ENCODE measurements at places on chromosomes 7 and 10.

DNA sequence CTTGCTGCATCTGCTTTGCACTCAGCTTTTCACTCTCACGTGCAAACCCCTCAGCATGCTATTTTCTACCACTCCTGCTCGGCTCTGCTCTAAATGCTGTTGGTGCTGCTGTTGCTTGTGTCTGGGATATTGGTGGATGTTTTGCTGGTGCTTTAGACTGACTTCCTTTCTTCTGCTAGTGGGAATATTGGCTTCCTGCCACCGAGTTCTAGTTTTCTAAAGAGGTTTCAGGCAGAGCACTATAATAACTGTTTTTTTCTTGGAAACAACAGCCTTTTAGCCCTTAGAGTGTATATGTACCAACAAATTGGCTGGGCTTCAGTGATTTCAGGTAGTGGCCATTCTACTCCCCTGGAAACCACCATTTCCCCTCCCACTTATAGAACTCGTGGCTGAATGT is 27.8 kb downstream of the TMEM236 start:
- no peak for DNase-seq

DNA sequence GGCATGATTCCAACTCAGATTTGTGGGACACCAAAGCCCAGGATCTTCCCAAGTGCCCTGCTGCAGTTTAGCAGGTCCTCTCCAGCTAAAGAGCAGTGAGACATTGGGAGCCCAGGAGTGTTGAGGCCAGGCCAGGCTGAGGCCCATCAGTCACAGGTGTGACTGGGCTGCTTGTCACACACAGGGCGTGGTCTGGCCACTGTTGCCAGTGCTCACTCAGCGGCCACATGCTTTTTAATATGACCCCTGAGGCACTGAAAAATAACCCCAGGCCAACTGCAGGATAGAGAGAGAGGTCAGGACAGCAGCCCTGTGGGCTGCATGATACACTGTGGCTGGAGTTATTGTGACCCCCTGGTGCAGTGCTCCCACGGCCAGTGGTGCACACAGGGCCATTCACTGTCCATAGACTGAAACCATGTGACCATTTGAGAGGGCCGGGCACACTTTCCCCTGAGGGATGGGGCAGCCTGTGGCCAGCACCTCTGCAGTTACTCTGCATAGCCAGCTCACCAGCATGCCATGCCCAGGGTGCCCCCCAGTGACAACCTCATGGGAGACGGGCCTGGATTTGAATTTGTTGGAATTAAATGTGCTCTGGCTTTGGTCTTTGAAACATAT is 4.2 kb downstream of the GDF2 start:
- no peak for DNase-seq

GRCh38 chr7:139731802-139732470 is 45.9 kb downstream of the HIPK2 start:
- DNase-seq = no peak

DNA sequence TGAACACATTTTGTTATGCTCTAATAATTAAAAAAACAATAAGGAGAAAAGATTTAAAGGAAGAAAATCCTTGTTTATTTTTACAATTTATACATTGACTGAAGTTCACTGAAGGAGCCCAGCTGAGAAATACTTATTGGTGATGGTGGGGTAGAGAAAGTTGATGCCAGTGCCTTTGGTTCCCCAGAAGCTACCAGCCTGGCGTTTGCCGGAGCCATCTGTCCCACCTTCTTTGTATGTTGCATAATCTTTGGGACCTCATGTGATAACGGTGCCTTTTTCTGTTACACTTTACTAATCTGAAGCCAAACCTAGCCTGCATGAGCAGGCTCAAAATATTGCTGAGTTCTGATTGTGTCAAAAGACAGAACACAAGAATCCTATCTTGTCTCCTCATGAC is 22.7 kb downstream of the ZNF365 start:
- DNase-seq = no peak

GRCh38 chr10:131016556-131016955 is 295.0 kb downstream of the TCERG1L start:
- DNase-seq = no peak
